ENCODE measurements at places on chromosomes 7 and 10.

GRCh38 chr10:124672181-124672638, 72.0 kb downstream of the FAM53B start:
- no peak for DNase-seq

DNA sequence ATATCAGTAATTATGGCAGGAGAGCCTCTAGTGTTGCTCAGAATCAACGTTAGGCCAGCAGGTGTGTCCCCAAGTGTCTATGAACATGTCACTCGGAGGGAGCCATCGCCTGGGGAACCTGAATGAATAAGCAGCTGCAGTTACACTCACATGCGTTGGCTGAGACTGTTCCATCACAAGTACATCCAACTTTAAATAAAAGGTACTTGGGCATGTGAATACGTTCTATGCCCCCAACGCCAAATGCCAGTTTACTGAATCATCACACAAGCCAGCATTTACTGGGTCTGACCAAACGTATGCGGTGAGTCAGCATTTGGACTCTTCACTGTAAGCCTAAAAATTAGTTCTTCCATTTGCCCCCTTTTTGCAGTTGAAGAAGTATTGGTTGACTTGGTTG, 207.6 kb upstream of the PLXNA4 start:
- no peak for DNase-seq

DNA sequence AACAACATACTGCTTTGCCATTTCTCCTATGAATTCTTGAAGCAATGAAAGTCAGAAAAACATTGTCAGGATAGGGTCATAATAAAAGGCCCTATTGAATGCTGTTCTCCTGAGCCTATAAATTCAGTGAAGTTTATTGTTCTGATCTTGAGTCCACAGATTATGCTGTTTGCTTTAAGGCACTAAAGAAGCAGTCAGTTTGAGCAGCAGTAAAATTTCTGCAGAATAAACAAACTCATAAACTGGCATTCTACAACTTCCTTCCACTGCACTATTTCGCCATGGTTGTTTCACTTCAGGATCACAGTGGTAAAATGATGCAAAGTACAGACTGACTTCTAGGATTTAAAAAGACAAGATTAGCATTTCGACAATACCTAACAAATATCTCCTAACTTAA, 503.2 kb downstream of the SH2D4B start:
- no peak for DNase-seq

GRCh38 chr10:112461029-112461887, 14.2 kb downstream of the VTI1A start:
- no peak for DNase-seq

DNA sequence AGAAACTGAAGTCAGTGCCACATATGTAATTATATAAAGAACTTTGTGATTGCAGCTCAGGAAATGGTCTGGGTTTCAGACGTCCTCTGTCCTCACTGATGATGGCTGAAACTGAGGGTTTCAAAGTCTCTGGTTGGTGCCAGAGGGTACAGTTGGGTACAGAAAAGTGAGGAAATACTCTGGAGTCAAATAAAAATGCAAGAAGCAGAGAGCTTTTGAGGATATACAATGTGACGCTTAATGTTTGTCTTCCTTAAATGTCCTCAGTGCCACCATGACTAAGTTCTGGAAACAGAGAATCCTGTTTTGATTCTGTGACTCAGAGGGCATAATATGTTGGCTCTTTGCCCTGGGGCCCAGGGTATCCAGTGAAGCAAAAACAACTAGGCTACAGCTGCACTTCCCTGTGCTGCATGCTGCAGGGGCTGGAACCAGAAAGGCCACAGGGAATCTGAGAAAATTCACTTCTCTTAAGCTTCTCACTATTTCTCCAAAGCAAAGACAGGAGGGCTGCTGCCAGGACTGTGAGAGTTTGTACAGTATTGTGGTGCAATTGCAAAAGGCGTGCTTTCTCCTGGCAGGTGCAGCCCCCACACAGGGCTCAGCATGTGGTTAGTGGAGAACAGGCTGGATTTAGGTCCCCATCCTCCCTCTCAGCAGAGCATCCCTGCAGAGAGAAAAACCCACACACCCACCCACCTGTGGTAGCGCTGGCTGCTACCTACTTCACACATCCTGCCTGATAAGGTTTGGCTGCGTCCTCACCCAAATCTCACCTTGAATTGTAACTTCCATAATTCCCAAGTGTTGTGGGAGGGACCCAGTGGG, 169.5 kb upstream of the SVIL start:
- DNase-seq = no peak

GRCh38 chr7:34385384-34385783, 272.6 kb upstream of the NPSR1 start:
- no peak for DNase-seq

DNA sequence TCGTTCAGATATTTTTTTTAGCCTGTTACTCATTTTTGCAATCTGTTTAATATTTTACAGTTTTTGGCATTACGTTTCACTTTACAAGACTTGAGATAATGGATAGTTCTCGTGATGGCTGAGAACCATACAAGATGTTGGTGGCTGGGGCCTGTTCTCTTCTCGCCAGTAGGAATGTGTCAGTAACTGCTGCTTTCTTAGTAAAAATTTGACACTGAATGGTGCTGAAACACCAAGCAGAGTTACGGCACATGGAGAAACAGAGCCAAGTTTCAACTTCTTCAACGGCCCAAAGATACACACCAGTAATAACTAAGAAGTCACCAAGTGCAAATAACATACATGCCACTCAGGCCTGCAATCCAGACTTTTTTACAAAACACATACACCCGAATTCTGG, 130.4 kb downstream of the NRP1 start:
- no peak for DNase-seq
